ENCODE measurements at places on chromosomes 3 and 15.

GRCh38 chr3:134615743-134616142 is 35.1 kb downstream of the KY start:
- DNase-seq, result no peak

- DNase-seq, result peak; percentile 81
Measured at GRCh38 chr15:40102897-40103858, 5.5 kb downstream of the BMF start.

- DNase-seq, result no peak
Measured at GRCh38 chr3:37961622-37962431, 28.8 kb upstream of the VILL start.

- DNase-seq, result peak; percentile 27
Measured at GRCh38 chr3:63862804-63863149, 828 bp downstream of the THOC7 start.

GRCh38 chr15:57892181-57892580 is 173.3 kb downstream of the ALDH1A2 start:
- no peak for DNase-seq

DNA sequence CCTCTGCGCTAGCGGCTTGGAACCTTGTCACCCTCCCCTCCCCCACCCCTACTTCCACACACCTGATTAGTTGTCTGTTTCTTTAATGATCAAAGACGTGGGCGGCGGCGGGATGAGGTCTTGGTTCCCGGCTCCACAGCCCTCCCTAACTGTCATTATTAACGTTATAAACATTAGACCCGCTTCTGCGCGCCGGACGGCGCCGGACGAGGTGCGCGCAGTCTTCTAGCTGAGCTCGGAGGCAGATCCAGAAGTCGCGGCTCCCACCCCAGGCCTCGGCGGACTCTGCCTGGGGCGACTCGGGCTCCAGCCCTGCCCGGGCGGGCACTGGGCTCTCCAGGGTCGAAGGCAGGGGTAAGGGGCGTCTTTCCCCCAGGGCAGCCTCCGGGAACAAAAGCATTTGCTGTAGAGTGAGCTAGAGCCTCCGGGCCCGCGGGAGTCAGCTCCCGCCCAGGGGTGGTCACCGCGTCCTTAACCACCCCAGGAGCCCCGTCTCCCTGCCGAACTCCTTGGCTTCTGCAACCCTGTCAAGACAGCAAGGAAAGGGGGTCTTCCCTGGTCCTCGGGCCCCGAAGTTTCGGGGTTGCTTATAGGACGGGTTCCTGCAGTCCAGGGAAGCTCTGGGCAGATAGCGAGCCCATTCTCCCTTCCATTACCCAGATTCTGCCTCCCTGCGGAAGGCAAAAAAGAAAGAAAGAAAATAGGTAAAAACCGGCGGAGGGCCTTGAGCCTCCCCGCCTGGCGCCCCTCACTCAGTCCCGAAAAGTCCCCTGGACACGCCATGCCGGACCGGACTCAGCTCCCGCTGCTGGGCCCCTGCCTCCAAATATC is 2.2 kb upstream of the ISLR2 start:
- DNase-seq, result no peak

- DNase-seq, result peak; percentile 66
Measured at GRCh38 chr3:127970966-127971592, 56.0 kb downstream of the KBTBD12 start.

DNA sequence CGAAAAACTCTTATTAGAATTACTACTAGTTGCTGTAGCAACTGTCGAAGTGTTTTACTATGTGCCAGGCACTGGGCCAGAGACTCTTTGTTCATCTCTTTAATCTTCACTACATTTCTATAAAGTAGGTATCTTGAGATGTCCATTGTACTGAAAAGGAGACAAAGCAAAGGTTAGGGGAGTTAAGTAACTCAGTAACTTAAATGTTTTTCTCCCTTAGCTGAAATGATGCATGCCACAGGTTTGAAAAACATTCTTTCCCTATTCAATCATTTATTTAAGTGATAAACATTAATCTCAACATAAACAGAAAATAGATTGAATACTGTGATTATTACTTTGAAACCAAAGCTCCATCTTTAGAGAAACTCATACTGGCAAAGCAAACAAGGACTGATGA is 776.2 kb downstream of the FHIT start:
- no peak for DNase-seq

Data from MCF 10A (cell line).